ENCODE measurements at places on chromosomes 3 and 15.

- no peak for DNase-seq
Measured at GRCh38 chr15:85118581-85118980, 136.9 kb downstream of the PDE8A start.

- no peak for DNase-seq
Measured at GRCh38 chr15:101052681-101053121, 133.5 kb downstream of the LRRK1 start.

DNA sequence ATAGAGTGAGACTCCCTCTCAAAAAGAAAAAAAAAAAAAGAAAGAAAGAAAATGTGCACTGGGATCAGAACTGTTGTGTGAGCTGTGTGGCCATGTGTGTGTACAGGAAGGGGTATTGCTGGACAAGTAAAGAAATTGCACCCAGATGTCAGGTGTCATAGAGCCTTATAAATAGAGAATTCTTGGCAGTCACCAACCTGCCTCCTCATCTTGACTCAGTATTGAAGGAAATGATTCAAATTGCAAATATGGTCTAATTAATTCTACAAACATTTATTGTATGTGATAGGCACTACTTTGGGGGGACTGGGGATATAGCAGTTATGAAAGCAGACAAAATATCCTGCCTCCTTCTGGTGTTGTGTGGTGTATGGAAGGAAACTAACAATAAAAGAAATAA lies 243.8 kb upstream of the TTC14 start:
- DNase-seq, result no peak

GRCh38 chr3:58482917-58483636 lies 8.8 kb upstream of the KCTD6 start:
- DNase-seq, result no peak

- no peak for DNase-seq
Measured at GRCh38 chr15:95182091-95182490, 950.7 kb downstream of the MCTP2 start.

GRCh38 chr3:100261485-100261903 lies 702 bp downstream of the TBC1D23 start:
- DNase-seq, result no peak

DNA sequence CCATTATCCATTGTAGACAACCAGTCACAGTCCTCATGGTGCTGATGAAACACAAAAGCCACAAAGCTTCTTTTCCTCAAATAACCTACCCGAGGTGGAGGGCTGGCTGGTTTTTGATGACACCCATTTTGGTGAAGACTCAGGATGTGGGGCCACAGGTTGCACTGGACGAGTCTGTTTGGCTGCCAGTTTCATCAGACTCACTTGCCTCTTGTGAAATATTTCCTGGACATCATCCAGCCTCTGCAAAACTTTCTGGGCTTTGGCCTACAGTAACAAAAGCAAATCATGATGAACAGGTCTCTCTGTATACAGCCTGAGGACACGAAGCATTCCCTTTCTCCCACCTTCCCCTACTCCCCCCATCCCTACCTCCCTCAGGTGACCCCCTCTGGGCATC lies 42.2 kb downstream of the B3GNT5 start:
- no peak for DNase-seq

GRCh38 chr15:88874684-88875083 lies 20.7 kb downstream of the HAPLN3 start:
- no peak for DNase-seq

GRCh38 chr3:14121859-14122258 lies 2.8 kb downstream of the CHCHD4 start:
- DNase-seq, result no peak

GRCh38 chr15:40469776-40470390 lies 901 bp upstream of the CHST14 start:
- no peak for DNase-seq

DNA sequence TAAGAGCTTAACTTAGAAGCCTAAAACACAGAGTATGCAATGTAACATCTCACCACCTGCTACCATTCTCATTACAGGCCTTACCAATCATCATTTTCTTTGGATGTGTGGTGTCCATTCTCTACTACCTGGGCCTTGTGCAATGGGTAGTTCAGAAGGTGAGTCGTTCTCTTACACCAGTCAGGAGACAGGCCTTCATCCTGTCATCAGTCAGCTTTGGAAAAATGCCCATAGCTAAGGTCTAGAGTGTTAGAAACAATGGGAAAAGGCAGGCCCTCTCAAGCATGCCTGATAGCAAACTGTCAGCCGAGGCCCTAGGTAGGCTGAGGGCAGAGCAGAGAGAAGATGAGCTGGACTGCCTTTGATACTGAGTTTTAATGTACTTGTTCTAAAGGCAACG lies 13.5 kb downstream of the SLC28A2 start:
- no peak for DNase-seq

GRCh38 chr3:40079847-40080240 lies 229.7 kb upstream of the EIF1B start:
- DNase-seq, result no peak

DNA sequence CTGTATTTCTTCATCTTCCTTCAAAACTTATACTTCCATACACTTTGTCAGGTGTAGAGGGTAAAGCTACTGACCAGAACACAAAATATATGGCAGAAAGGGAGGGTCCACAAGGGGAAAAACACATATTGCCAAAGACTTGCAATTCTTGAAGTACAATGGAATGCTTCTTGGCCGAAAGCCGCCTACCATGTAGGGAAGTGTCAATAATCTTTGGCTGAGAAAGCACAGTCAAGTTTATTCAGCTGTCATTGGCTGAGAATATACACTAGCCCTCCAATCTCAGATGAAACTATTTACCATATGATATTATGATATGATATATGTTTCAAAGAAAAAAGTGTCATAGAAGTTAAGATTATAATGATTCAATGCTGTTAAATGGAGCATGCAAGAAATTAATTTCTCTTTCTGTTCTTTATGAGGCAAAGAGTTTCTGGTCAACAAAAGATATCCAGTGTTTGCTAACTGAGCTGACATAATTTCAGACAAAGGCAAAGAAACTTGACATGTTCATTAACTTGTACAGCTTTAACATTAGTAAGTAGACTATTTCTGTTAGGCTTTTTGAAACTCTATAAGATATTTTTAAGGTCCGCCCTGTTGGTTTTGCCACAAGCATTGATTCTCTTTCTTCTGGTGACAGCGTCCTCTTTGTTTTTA lies 89.0 kb upstream of the LPP start:
- DNase-seq, result no peak

GRCh38 chr15:50190166-50190570 lies 8.2 kb downstream of the SLC27A2 start:
- DNase-seq, result no peak

- DNase-seq, result no peak
Measured at GRCh38 chr15:56099311-56099710, 105.9 kb upstream of the NEDD4 start.

- no peak for DNase-seq
Measured at GRCh38 chr3:131846296-131846924, 188.4 kb downstream of the CPNE4 start.

DNA sequence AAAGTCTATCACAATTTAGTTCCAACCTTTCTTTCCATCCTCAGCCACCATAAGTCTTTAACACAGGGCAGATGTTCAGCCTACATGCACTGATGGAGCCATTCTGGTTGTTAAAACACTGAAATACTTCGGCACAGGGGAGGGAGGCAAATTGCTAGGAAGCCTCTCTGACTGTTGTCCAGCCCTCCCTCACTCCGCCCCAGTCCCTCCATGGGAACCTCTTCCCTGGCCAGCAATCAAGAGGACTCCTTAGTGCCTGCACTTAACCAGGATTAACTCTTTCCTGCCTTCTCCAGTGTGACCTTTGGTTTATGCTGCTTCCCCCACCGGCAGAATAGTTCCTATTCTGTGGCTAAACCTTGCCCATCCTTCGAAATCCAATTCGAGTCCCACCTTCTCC lies 47.0 kb upstream of the USP3 start:
- no peak for DNase-seq
